ENCODE measurements at places on chromosomes 1 and 21. TPM values are rescaled to one million over a fixed set of nuclear protein-coding genes. Genes with fewer than 3 reads are reported as not detected.

TMEM269 gene
- not detected for total RNA-seq

CCDC27 gene
- total RNA-seq: not detected

LCE2C gene
- not detected for total RNA-seq

OR2M3 gene
- not detected for total RNA-seq

OXCT2 gene
- total RNA-seq: 0.99 TPM

OPRD1 gene
- not detected for total RNA-seq

PIGV gene
- total RNA-seq: 11.5 TPM
